ENCODE measurements at places on chromosomes 7 and 10.

GRCh38 chr10:25902002-25902401, 32.0 kb upstream of the MYO3A start:
- DNase-seq, result no peak

GRCh38 chr10:474946-475345, 214.5 kb downstream of the DIP2C start:
- DNase-seq, result no peak

- DNase-seq, result no peak
These were observed 25.6 kb downstream of the GPER1 start for GRCh38 chr7:1113548-1113885.

- DNase-seq, result no peak
These were observed 47.3 kb downstream of the ARHGAP22 start for GRCh38 chr10:48557511-48558123.

GRCh38 chr10:132592790-132593383, 55.3 kb downstream of the INPP5A start:
- DNase-seq, result no peak

DNA sequence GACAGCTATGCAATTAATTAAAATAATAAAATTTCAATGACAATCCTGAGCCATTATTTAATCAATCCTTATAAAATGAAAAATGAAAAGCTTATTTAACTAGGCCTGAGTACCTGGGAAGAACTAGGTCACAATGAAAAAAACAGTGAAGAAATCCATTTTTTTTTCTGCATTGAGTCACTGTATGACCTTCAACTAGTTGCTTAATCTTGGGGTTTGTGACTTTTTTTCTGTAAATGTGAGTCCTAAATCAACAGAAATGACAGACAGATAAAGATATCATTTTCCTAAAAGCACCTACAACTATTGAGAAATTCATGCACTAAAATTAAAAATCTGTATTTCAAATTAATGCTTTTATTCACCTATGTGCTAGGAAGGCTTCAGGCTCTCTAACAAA, 96.8 kb downstream of the TMEM26 start:
- no peak for DNase-seq

All from cortex of kidney (tissue), 1 donor.